Mesenteric fat pad (tissue), 1 donor: ENCODE measurements at places on chromosomes 13 and 19.

- DNase-seq: no peak
Observed at GRCh38 chr19:6021878-6022569, 44.1 kb upstream of the RANBP3 start.

GRCh38 chr19:37519890-37520289 is 13.2 kb downstream of the ZNF793 start:
- DNase-seq: no peak

GRCh38 chr13:72004784-72005374 is 137.9 kb upstream of the DACH1 start:
- DNase-seq: no peak

DNA sequence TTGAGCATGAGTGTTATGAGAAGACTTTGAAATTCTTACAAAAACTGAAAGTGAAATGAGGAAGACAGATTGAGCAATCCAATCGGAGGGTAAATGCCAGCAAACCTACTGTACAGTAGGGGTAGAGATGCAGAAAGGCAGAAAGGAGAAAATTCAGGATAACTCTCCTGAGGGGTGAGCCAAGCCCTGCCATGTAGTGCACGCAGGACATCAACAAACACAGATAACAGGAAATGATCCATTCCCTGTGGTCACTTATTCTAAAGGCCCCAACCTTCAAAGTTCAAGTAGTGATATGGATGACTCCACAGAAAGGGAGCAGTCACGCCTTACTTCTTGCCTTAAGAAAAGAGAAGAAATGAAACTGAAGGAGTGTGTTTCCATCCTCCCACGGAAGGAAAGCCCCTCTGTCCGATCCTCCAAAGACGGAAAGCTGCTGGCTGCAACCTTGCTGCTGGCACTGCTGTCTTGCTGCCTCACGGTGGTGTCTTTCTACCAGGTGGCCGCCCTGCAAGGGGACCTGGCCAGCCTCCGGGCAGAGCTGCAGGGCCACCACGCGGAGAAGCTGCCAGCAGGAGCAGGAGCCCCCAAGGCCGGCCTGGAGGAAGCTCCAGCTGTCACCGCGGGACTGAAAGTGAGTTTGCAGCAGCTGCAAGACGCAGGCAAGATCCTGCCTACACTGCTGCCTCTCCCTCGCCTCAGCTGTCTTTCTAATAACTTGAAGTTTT is at the start of gene TNFSF13B:
Gene TNFSF13B, plus strand, starts transcription at position 118 of the 728 bp plus-strand sequence. Its CDS starts 178 bp downstream, at position 296.
- DNase-seq: no peak

- DNase-seq: no peak
Observed at GRCh38 chr13:53189162-53189561, 160.5 kb downstream of the OLFM4 start.

DNA sequence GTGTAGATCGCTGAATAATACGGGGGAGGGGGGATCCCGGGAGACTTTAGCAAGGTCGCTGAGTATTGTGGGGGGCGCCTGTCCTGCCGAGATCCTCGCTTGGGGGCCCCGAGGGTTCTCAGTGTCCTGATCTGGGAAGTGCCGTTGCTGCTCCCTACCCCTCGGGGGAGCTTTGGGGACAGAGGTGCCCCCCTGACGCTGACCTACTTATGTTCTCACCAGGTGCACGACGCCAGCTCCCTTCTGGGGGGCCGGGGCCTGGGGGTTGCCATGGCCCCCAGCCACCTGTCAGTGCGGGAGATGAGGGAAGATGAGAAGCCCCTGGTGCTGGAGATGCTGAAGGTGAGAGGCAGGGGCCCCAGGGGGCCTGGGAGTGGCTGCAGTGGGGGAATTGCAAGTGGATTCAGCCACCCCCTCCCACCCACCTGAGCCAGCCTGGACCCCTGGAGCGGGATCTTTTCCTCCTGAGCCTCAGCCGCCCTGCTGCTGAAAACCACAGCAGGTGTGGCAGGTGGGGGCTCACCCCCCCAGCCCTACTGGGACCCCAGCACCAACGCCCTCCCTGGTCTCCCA is 537 bp downstream of the NAT14 start:
- no peak for DNase-seq
